Glutamatergic neuron (in vitro differentiated cells): ENCODE measurements at places on chromosomes 7 and 10. TPM values are rescaled to one million over a fixed set of nuclear protein-coding genes. Genes with fewer than 3 reads are reported as not detected.

The KLF14 gene
- total RNA-seq, result not detected

The SDK1 gene
- 225 TPM for total RNA-seq

The CUZD1 gene
- 2.4 TPM for total RNA-seq

The DNAH11 gene
- total RNA-seq, result 0.22 TPM

The TMEM229A gene
- total RNA-seq, result not detected

The SORBS1 gene
- 221 TPM for total RNA-seq

The CCL24 gene
- total RNA-seq, result not detected

The GPNMB gene
- not detected for total RNA-seq

DNA sequence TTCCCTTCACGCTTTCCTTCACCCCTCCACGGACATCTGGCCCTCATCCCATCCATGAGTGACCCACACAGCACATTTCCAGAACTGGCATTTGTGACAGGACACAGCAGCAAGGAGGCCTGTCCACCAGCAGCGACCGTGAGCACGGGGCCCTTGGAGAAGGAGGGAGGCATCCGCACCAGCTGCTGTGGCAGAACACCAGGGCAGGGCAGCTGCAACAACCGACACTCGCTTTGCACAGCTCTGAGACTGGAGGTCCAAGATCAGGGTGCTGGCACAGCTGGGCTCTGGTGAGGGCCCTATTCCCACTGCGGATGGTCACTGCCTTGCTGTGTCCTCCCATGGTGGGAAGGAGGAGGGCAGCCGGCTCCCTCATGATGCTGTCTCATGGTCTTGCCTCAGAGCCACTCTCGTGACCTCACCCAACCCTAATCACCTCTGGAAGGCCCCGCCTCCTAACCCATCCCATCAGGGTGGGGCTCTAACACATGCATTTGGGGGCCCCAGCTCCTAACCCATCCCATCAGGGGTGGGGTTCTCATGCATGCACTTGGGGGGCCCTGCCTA is 36.7 kb downstream of the PTPRN2 start:
- DNase-seq, result no peak
- H3K27me3 ChIP-seq, result peaks cover 8% of the 10 kb centered on the region
- peaks cover 9% of the 10 kb centered on the region for H3K4me1 ChIP-seq
- H3K27ac ChIP-seq, result peak overlapping the region; percentile 86

DNA sequence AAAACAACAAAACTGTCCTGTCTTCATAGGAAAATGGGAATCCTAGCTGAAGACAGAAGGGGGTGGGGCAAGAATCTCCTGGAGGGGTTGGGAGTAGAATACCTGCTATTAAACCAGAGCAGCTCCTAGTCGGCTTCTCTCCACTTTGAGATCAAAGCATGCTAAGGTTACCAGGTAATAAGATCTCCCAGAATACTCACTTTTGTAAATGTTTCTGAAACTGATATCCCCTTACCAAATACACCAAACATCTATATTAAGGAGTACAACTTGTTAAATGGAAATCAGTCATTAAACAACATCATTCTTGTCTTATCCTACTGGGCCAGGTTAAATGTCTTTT is 29.5 kb upstream of the DAGLB start:
- peaks cover 6% of the 10 kb centered on the region for H3K27me3 ChIP-seq
- DNase-seq, result no peak
- no peaks in the 10 kb centered on the region for H3K36me3 ChIP-seq
- peak overlapping the region; percentile 16 for H3K4me3 ChIP-seq
- peaks cover 14% of the 10 kb centered on the region for H3K4me1 ChIP-seq

DNA sequence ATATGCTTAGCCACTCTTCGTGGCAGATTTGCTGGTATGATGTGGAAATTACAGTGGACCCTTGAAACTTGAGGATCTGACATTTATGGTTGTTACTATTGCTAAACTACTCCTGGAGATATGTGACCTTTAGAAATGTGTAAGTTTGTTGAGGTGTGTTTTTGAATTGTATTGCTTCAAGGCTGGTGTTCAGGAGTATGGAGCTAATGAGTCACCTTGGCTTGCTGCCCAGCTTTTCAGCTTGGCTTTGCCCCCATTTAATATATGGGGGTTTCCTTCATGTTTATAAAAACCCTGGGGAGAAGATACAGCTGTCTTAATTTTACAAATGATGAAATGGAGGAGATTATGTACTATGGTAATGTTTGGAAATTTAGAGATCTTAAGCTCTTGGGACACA is 11.6 kb downstream of the HBP1 start:
- no peaks in the 10 kb centered on the region for H3K4me1 ChIP-seq
- DNase-seq, result no peak
- H3K27me3 ChIP-seq, result no peaks in the 10 kb centered on the region
- H3K4me3 ChIP-seq, result no peak overlapping the region
- no peaks in the 10 kb centered on the region for H3K36me3 ChIP-seq

- H3K36me3 ChIP-seq, result no peaks in the 10 kb centered on the region
- no peak for DNase-seq
- peaks cover under 1% of the 10 kb centered on the region for H3K27me3 ChIP-seq
Measured at GRCh38 chr7:123692471-123692877, 36.8 kb downstream of the LMOD2 start.

GRCh38 chr7:150871601-150872000 is 19.3 kb downstream of the AOC1 start:
- no peak for DNase-seq
- no peak overlapping the region for H3K27ac ChIP-seq
- H3K27me3 ChIP-seq, result peaks cover 2% of the 10 kb centered on the region
- no peaks in the 10 kb centered on the region for H3K36me3 ChIP-seq
- H3K4me1 ChIP-seq, result no peaks in the 10 kb centered on the region

GRCh38 chr10:89622151-89622550 is 22.9 kb downstream of the PANK1 start:
- H3K27me3 ChIP-seq, result peaks cover 2% of the 10 kb centered on the region
- peaks cover 4% of the 10 kb centered on the region for H3K4me1 ChIP-seq
- H3K36me3 ChIP-seq, result peaks cover 10% of the 10 kb centered on the region
